Thymus (tissue), 14 donors: ENCODE measurements at places on chromosomes 11 and 22. TPM values are rescaled to one million over a fixed set of nuclear protein-coding genes. Genes with fewer than 3 reads are reported as not detected.

DNA sequence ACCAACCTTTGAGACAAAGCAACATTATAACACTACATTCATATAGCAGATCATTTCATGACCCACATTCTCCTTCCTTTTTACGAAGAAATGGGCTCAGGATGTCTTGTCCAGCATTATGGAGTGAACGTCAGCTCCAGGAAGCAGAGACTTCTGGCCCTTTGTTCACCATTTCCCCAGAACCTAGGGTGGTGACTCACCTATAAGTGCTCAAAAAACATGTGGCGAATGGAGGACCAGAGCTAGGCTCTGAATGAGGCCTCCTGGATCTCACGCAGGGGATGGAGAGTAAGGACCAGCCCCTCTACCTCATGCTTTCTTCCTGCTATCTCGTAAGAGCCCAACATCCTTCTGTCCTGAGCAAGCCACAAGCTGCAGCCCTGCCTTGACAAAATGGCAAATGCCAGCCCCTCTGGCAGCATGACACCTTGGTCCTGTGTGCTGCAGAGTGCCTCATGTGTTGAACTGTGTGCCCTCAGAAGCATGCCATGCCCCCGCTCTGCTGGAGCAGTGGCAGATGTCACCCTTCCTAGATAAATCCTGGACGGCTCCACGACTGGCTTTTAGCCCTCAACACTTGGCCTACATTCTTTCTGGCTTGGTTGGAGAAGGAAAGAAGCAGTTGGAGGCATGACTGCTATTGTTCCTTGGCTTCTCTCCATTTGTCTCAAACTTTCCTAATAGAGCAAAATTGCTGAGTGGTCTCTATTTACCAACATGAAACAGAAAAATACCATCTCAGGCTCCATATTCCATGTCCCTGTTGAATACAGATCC lies 6.5 kb upstream of the ST3GAL4 start:
- no peaks in the 10 kb centered on the region for H3K4me1 ChIP-seq
- no peak overlapping the region for H3K4me3 ChIP-seq
- no peak for DNase-seq
- H3K36me3 ChIP-seq: peaks cover 30% of the 10 kb centered on the region

- H3K27ac ChIP-seq: no peak within 1 kb of the TSS
- peaks cover 35% of the 10 kb centered on the region for H3K4me1 ChIP-seq
- H3K36me3 ChIP-seq: no peaks in the 10 kb centered on the region
- peak within 1 kb of the TSS; percentile 53 for H3K4me3 ChIP-seq
- H3K27me3 ChIP-seq: peaks cover 33% of the 10 kb centered on the region
- no peak for DNase-seq
Observed at GRCh38 chr22:44024288-44024921, at the start of gene PARVB. TSS of gene PARVB (plus strand) at chr22:44024302. CDS start at chr22:44024340, 38 bp downstream.

DNA sequence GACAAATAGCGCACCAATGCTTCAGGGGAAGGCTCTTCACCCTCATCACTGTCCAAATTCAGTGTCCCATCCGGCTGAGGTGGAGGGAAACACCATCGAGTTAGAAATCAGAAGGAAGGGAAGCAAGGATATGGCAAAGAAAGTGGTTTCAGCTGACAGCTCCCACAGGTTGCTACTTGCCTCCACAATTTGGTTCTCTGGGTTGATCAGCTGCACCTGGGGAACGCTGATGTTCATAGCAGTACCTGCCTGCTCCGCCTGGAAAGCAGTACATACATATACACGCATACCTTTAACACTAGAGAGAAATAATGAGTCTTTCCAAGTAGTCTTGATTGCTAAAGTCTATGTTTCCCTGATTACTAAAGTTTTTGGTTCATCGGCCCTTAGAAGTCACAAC lies 37.8 kb upstream of the APOA1 start:
- H3K27me3 ChIP-seq: no peaks in the 10 kb centered on the region
- H3K27ac ChIP-seq: no peak overlapping the region
- peaks cover 53% of the 10 kb centered on the region for H3K36me3 ChIP-seq
- DNase-seq: no peak

DNA sequence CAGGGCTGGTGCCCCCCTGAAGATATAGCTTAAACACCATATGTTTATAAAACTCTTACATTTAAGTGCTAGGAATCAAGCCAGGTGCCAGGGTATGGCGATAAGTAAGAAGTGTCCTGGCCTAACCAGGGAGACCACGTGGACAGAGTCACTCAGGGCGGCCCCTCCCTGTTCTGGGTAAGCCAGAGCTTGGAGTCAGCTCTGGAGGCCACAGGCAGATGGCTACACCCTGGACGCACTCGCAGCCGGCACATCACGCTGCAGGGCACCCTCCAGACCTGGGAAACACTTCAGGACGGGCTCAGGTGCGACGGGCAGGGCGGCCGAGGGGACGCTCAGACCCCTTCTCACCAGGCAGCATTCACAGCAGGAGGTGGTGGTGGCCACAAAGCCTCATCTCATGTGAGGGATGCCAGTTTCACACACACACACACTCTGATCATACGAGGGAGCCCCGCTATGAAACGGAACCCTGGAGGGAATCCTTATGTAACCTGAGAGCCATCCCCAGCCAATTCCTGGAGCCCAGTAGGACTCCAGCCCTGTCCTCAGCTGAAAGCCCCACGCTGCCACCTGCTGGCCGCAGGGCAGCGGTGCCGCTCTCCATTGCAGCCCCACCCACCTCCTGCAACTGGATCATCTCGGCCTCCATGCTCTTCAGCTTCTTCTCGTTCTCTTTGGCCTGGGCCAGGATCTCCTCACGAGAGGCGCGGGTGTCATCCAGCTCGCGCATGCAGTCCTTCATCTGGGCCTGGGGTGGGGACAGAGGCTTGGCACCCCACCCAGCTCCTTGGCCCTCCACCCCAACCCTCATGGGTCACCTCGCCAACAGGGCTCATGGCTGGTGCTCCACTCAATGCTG lies 33.4 kb downstream of the APOL1 start:
- no peak overlapping the region for H3K4me3 ChIP-seq
- no peaks in the 10 kb centered on the region for H3K4me1 ChIP-seq
- no peak overlapping the region for H3K27ac ChIP-seq

DNA sequence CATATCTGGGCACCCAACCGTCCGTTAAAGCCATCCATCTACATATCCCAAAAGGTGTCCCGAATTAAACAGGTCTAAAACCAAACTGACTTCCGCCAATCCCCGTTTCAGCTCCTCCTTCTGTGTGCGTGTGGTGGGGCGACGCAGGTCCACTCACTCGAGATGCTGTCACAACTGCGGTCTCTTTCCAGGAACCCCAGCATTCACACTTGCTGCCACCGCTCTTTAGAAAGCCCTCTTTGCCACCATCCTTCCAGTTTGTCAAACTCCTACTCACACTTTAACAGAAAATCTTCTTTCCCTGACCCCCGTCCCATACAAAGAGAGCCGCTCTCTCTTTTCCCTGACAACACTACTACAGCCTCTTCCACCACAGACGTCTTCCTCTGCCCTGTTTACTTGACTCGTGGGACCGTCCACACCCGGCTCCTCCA lies 467 bp downstream of the ESS2 start:
- H3K27ac ChIP-seq: peak overlapping the region; percentile 66
- peaks cover 27% of the 10 kb centered on the region for H3K27me3 ChIP-seq
- H3K4me3 ChIP-seq: peak overlapping the region; percentile 74
- peaks cover 10% of the 10 kb centered on the region for H3K4me1 ChIP-seq
- no peak for DNase-seq

- no peak overlapping the region for H3K27ac ChIP-seq
- DNase-seq: no peak
- no peaks in the 10 kb centered on the region for H3K36me3 ChIP-seq
- no peaks in the 10 kb centered on the region for H3K27me3 ChIP-seq
- no peaks in the 10 kb centered on the region for H3K4me1 ChIP-seq
- H3K4me3 ChIP-seq: no peak overlapping the region
Observed at GRCh38 chr11:19905280-19905853, 192.7 kb downstream of the NAV2 start.

DNA sequence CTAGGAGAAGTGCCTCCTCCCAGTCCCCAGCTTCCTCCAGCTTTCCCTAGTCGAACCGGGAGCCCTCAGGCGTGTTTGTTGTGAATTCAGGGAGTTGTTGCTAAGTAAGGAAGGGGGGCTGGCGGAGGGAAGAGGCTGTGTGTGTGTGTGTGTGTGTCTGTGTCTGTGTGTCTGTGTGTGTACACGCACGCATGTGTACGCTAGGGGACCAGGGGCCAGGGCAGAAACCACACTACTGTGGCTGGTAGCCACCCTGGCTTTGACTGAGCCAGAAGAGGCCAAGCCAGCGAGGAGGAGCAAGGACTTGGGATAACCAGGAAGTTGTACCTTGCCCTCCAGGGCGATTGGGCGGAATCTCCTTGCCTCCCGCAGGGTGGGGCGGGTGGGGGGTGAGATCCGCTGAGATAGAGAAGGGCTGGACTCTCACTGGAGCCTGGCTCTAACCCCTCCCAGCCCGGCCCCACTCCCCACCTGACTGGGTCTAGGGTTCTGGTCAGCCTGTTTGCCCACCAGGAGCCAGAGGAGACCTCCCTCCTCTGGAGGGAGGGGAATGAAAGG lies 7.5 kb downstream of the BCL9L start:
- H3K27me3 ChIP-seq: no peaks in the 10 kb centered on the region
- peaks cover 9% of the 10 kb centered on the region for H3K36me3 ChIP-seq
- no peak overlapping the region for H3K4me3 ChIP-seq

GRCh38 chr22:43337385-43337784 lies 5.8 kb downstream of the SCUBE1 start:
- H3K4me1 ChIP-seq: no peaks in the 10 kb centered on the region
- no peak for DNase-seq
- no peak overlapping the region for H3K4me3 ChIP-seq
- no peaks in the 10 kb centered on the region for H3K36me3 ChIP-seq

GRCh38 chr11:62402226-62402959 lies 16.4 kb upstream of the SCGB1A1 start:
- H3K4me1 ChIP-seq: peaks cover 48% of the 10 kb centered on the region
- H3K36me3 ChIP-seq: no peaks in the 10 kb centered on the region
- no peak overlapping the region for H3K27ac ChIP-seq
- H3K27me3 ChIP-seq: no peaks in the 10 kb centered on the region
- peak overlapping the region; percentile 4 for H3K4me3 ChIP-seq

GRCh38 chr11:102279641-102280170 lies 37.6 kb upstream of the BIRC3 start:
- H3K27me3 ChIP-seq: no peaks in the 10 kb centered on the region
- no peak for DNase-seq
- no peaks in the 10 kb centered on the region for H3K4me1 ChIP-seq

GRCh38 chr22:24097961-24098391 lies 83.3 kb upstream of the SUSD2 start:
- DNase-seq: no peak
- H3K27me3 ChIP-seq: no peaks in the 10 kb centered on the region
- H3K4me3 ChIP-seq: no peak overlapping the region
- no peaks in the 10 kb centered on the region for H3K4me1 ChIP-seq
- peaks cover 70% of the 10 kb centered on the region for H3K36me3 ChIP-seq

The SHISAL1 gene
- 0.33 TPM for total RNA-seq

The HTR3B gene
- 0.09 TPM for total RNA-seq

The CDC42EP1 gene
- total RNA-seq: 1.7 TPM

The MS4A1 gene
- 27.5 TPM for total RNA-seq

The PDGFB gene
- 1.6 TPM for total RNA-seq

The CDC42BPG gene
- total RNA-seq: 1.7 TPM

The CALCA gene
- 0.61 TPM for total RNA-seq
